ENCODE measurements at places on chromosomes 5 and 9.

- peak; percentile 35 for DNase-seq
These were observed 1.1 kb upstream of the FOXB2 start for GRCh38 chr9:77018058-77018968.

DNA sequence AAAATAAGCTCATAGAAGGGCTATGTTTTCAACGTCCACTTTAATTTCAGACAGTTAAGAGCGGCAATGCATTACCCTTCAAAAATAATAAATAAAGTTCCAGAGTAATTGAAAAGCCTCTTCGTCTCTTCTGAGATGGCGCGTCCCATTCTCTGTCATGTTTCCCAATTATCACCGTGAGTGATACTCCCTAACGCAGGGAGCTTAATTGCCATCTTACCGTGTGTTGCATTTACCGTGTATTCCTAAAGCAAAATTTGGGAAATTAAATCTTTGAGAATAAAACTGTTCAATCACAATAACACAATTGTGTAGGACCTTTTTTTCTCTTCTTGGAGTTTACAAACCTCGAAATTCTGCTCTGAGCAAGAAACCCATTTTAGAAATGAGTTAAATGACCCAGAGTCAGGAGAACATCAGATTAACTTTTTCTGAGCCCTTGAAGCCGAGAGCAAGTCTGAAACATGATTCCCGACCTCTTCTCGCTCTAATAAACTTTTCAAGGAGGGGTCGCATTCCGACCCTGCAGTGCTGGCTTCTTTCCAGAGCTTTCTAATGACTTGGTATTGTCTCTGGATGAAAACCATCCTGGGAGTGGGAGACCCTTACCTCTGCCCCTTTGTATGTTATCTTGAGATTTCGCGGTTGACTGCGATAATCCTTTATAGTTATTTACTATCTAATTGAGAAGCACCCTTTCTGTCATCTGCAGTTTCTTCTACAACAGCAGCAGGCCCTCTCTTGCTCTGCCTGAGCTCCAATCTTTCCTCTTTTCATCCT lies 251.5 kb downstream of the FSTL4 start:
- no peak for DNase-seq

DNA sequence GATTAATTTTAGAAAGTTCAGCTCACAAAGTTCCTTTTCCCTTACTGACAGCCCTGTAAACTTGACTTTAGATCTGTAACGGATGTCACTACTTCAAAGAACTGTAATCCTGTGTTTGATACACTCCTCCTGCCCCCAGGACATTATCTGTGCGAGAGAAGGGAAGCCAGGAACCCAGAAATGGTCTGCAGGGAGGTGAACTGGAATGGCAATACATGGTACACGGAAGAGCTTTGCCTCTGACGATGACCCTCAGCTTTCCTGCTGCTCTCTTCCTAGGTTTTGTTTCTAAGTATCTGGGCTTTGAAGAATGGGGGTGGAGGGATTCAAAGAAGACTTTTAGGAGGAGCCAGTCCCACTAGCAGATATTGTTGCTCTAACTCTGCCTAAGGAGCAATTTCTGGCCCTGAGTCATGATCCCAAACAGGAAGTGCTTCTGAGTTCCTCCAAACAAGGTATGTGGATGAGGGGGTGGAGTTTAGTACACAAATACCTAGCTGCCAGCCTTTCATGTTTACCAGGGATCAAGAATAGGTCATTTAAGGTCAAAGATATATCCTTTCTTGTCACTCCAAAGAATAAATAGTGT lies 43.4 kb upstream of the TMC1 start:
- DNase-seq = no peak

DNA sequence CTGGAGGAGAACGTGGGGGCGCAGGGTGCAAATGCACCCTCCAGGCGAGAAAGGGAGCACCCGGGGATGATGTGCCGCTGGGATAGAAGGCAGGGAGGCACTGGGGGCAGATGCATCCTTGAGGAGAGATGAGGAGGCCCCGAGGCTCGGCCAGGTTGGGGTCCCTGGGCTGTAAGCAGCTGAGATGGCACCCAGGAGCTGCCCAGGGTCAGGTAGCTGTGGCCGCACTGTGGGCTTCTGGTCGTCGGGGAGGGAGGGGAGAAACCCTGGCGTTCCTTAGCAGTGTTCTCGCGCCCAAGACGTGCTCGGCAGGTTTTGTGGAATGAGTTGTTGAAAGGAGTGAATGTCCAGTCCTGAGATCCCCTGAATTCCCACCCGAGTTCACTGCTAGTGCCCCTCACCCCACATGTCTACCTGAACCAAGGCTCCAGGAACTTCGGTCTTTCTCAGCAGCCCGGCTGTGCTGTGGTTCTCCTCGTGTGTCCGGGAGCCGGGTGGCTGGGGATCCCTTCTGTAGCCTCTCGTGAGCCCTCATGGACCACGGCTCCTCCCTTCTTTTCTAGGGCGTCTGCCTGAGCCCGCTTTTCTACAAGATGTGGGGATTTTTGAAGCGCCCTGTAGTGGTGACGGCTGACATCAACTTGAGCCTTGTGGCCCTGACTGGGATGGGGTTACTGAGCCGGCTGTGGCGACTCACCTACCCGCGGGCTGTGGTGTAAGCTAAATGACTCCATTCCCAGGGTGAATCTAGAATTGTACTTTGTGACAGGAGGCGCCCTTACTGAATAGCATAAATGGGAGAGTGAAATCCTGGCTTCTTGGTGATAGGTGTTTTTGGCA lies 1.1 kb downstream of the POMT1 start:
- no peak for DNase-seq

DNA sequence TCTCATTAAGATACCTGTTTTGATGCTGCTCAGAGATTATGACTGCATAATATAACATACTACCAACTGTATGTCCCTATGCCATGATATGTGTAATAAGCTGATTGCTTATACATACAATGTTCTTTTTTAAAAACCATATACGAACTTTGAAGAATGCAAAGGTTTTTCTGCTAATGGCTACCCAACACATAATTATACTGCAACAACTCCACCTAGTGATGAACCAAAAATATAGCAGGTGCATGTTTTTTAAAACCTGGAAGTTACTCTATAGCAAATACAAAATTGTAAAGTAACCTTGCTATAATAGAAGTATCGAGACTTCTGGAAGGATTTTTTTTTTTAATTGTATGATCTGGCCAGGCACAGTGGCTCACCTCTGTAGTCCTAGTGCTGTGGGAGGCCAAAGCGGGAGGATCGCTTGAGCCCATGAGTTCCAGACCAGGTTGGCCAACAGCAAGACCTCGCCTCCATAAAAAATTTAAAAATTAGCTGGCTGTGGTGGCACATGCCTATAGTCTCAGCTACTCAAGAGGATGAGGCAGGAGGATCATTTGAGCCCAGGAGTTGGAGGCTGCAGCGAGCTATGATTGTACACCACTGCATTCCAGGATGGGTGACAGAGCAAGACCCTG lies 49.1 kb downstream of the HOMER1 start:
- no peak for DNase-seq

- DNase-seq = no peak
These were observed 15.3 kb downstream of the IL31RA start for GRCh38 chr5:55866485-55866884.
